ENCODE measurements at places on chromosomes 2 and 18.

DNA sequence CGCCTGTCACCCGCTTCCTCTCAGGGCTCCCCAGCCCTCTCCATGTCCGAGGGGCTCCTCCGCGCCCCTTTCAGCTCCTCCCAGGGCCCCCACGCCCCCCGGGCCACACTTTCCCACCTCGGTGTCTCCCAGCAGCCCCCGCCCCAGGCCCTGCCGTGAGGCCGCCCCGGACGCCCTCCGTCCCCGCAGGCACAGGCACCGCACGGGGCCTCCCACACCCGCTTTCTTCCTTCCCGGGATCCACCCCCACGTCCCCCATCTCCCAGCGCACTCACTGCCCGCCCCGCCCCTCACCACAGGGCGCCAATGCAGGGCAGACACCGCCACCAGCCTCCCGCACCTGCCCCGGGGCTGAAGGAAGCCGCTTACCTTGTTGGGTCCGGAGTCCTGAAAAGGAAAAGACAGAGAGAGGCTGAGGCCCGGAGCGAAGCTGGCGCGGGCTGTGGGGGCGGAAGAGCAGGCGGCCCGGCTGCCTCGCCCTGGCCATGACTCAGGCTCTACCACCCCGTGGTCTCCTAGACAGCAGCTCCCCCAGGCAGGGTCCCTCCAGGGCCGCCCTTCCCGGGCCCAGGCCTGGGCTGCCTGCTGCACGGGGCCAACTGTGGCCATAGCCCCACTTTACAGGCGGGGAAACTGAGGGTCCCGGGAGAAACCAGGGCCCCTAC, 37.7 kb downstream of the KIF1A start:
- no peak for DNase-seq

GRCh38 chr18:41396211-41396610, 558.8 kb upstream of the PIK3C3 start:
- DNase-seq = no peak

DNA sequence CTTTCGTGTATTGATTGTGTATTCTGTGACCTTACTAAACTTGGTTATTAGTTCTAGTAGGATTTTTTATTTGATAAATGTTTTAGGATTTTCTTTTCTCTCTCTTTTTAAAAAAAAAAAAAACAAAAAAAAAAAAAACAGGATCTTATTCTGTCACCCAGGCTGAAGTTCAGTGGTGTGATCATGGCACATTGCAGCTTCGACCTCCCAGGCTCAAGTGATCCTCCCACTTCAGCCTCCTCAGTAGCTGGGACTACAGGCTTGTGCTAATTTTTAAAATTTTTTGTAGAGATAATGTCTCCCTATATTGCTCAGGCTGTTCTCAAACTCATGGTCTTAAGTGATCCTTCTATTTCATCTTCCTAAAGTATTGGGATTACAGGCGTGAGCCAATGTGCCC, 19.0 kb downstream of the TTLL4 start:
- DNase-seq = no peak

DNA sequence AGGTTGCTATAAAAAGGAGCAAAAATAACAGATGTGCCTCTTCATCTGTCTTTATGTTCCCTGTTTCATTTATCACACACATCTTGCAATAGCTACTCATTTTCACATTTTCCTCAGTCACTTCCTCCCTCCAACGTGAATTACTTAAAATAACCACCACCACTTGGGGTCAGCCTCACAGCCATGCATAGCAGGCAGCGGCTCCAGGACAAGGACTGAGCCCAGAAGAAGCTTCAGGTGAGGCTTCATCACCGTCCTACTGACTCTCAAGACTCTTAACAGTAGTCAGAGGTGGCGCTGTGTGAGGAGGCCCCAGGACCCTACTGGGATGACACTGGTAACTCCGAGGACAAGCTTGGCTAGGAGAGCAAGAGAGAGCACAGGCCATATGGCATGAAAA, 15.5 kb upstream of the ST8SIA5 start:
- no peak for DNase-seq

DNA sequence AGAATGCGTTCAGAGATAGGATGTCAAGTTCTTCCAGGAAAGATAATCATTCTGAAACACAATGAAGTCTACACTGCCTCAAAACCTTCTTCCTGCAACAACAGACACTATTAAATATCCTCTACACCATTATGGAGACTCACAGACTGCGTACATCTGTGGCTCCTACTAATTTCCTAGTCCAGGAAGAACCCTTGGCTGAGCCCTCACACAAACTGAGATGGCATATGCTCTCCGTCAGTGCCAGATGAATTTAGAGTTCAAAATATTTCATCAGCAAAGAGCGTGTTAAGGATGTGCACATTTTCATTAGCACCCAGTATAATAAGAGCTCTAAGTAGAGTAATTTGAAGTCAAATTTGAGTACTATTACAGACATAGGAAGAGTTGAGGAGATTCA, 117.2 kb downstream of the TCF4 start:
- DNase-seq = no peak

- DNase-seq = no peak
These were observed 260.4 kb upstream of the FANCL start for GRCh38 chr2:58501371-58502160.

- no peak for DNase-seq
These were observed 22.8 kb upstream of the KIDINS220 start for GRCh38 chr2:8860239-8860638.

- DNase-seq = no peak
These were observed 54.0 kb downstream of the MFSD6 start for GRCh38 chr2:190462181-190462580.

DNA sequence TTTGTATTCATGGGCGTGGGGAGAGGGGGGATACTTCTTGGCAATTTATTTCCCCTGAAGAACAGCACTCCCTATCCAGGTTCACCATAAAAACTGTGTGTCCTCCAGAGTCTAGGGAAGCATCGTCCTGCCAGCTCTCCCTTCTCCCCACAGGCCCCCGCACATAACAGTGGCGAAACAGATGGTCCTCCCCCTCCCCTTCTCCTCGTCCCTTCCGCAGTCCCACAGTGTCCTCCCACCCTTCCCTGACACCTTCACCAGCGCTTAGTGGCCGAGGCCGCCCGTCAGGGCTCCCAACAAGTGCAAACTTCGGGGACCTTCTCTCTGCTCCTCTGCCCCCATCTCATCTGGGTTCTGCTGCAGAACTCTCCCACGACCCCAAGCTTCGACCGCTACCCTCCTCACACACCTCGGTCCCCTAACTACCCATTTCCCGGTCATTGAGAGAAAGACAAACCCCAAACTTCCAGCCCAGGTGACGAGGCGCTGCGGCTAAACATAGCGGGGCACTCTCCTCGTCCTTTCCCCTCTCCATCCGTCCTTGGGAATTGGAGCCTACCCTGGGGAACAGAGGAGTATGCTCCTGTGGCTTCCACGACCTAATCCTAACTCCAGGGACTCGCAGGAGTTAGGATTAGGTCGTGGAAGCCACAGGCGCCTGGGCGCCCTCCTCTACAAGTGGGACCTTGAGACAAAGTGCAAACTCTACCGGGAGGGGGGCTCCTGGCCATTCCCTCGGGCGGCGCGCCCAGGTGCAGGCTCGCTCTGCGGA, 971 bp downstream of the ZNF385B start:
- no peak for DNase-seq

GRCh38 chr2:176072292-176072669, 11.5 kb downstream of the EVX2 start:
- DNase-seq = no peak

GRCh38 chr2:54455131-54455562, 980 bp upstream of the SPTBN1 start:
- no peak for DNase-seq

- DNase-seq = no peak
These were observed 35.1 kb downstream of the LOXHD1 start for GRCh38 chr18:46621871-46622270.

DNA sequence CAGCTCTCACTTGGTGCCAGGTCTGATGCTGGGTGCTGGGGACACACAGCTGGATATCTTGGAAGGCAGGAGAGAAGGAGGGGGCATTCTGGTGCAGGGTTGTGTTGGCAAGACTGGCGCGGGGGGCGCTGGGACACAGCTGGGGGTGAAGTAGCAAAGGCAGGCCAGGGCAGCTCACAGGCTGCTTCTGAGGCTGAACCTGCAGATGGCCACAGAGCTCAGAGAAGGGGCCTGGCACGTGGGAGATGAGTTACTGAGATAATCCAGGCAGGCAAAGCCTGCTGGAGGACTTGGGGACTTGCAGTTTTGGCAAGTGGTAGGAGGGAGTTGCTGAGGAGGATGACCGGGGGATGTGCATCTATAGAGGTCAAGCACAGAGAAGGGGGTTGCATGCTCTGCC, 16.2 kb upstream of the DGKD start:
- DNase-seq = no peak

GRCh38 chr18:79855147-79855933, 57.6 kb downstream of the KCNG2 start:
- no peak for DNase-seq

GRCh38 chr2:73232403-73233153, 461 bp downstream of the PRADC1 start:
- DNase-seq = peak; percentile 29

GRCh38 chr2:38274286-38275276, 102.5 kb downstream of the ATL2 start:
- peak; percentile 70 for DNase-seq

DNA sequence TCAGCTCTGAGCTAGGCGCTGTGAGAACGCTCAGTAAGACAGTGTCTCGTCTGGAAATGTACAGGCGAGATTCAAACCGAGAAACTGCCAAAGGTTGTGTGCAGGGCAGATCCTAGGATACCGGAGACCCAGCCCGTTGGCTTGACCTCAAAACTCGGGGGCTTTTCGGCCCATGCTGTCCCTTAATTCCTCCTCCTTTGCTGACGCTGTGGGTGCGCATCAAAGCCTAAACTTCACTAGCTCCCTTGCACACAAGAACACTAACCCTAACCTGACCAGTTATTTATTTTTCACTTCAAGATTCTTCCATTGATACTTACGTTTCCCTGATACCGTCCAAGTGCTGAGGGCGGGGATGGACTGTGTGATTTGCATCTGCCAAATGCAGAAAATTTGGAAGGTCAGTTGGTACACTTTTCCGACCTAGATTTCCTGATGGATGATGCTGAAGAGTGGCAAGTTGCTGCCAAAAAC, 1.0 kb upstream of the AAK1 start:
- DNase-seq = no peak

GRCh38 chr2:191786694-191787093, 60.2 kb downstream of the CAVIN2 start:
- DNase-seq = no peak

GRCh38 chr18:48481092-48481491, 57.7 kb upstream of the CTIF start:
- DNase-seq = peak; percentile 42

DNA sequence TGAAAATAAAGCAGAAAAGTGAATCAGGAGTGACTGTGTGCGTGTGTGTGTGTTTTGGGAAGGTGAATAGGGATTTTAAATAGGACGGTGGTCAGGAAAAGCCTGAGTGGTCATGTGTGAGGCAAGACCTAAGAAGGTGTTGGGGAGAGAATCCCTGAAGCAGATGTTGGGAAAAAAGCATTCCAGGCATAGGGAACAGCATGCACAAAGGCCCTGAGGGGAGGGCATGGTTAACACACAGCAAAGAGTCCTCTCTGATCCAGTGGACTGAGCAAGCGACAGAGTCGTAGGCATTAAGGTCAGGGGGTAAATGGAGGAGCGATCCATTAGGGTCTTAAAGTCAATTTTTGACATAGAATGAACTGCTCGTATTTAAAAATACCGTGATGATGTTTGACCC, 34.0 kb upstream of the OTOS start:
- no peak for DNase-seq

- DNase-seq = no peak
These were observed 370 bp upstream of the ZNF804A start for GRCh38 chr2:184598002-184598315.

DNA sequence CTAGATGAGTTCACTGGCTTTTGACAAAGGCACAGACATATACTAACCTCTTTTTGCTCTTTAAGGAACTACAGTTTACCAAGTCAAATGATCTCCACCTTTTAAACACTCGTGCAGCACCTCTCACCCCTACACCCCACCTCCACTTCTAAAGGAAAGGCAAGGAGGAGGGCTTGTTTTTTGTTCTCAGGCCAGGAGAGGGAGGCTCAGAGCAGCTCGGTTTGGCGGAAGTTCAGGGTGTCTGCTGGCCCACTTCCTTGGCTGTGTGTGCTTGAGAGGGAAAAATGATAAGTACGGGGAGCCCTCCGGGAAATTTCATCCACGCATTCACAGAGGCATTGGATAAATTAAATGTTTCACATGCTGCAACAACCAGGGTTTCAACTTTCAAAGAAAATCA, 667.9 kb downstream of the BCL11A start:
- no peak for DNase-seq

- DNase-seq = no peak
These were observed 14.2 kb downstream of the ACTG2 start for GRCh38 chr2:73906847-73907505.

GRCh38 chr2:176088937-176089842, 3.3 kb upstream of the HOXD13 start:
- DNase-seq = no peak

DNA sequence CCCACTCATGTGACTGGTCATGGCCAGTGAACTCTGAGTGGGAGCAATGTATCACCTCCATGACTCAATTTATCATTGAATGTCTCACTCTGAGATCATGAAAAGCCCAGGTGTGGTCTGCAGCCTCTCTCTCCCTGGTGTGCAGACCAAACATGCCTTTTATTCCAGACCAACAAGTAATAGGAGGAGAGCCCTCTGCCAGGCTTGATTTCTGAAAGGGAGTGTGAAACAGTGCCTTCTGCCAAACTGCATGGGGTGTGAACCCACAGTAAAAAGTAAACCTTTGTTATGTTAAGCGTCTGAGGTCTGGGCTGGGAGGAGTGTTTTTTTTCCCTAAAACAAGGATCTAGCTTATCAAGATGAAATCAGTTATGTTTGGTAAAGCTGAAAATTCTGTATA, 601.2 kb downstream of the ADCYAP1 start:
- DNase-seq = no peak

DNA sequence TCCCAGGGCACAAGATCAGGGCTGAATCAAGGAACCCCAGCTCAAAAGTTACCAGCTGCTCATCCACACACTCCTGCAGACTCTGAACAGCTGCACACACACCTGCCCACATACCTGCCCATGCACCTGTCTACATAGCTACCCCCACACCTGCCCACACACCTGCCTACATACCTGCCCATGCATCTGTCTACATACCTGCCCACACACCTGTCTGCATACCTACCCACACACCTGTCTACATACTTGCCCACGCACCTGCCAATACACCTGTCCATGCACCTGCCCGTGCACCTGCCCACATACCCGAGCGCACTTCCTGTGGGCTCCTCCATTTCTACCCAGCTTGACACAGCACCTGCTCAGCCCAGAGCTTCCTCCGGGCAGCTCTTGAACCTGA, 122.8 kb upstream of the AGAP1 start:
- DNase-seq = no peak

DNA sequence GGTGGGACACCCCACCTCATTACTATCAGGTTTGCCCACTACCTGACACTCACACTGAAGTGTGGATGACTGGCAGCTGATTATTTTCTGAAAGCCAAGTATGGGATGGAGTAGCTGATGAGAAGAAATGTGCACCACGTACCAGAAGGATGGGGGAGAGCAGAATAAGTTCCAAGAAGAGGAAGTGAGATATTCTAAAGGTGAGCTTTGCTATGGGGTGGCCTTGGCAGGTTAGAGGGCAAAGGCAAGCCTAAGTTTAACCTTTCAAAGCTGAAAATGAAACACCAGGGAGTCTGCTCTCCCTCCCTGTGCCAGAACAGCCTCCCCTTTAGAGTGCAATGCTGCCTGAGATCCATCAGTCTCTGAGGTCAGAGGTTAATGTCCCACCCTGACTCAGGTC, 196.1 kb upstream of the OSR1 start:
- no peak for DNase-seq

All from HL-60 (cell line).